ENCODE measurements at places on chromosomes 3 and 15. TPM values are rescaled to one million over a fixed set of nuclear protein-coding genes. Genes with fewer than 3 reads are reported as not detected.

TMEM40 gene
- polyA plus RNA-seq: 0.05 TPM

GPR176 gene
- polyA plus RNA-seq: 21.9 TPM

AHSG gene
- not detected for polyA plus RNA-seq

TCTA gene
- 57.5 TPM for polyA plus RNA-seq

LYZL4 gene
- polyA plus RNA-seq: not detected

NLGN1 gene
- 1.5 TPM for polyA plus RNA-seq

CDCP1 gene
- 2.7 TPM for polyA plus RNA-seq

MCF2L2 gene
- 0.56 TPM for polyA plus RNA-seq

ISG20 gene
- 2.0 TPM for polyA plus RNA-seq

LMAN1L gene
- 0.02 TPM for polyA plus RNA-seq

TUSC7 gene
- not detected for polyA plus RNA-seq

GRCh38 chr3:174002543-174002942 is 605.0 kb downstream of the NLGN1 start:
- H3K4me3 ChIP-seq: no peak overlapping the region
- no peaks in the 10 kb centered on the region for H3K4me1 ChIP-seq
- DNase-seq: no peak
- no peaks in the 10 kb centered on the region for H3K27me3 ChIP-seq
- no peak overlapping the region for H3K27ac ChIP-seq

DNA sequence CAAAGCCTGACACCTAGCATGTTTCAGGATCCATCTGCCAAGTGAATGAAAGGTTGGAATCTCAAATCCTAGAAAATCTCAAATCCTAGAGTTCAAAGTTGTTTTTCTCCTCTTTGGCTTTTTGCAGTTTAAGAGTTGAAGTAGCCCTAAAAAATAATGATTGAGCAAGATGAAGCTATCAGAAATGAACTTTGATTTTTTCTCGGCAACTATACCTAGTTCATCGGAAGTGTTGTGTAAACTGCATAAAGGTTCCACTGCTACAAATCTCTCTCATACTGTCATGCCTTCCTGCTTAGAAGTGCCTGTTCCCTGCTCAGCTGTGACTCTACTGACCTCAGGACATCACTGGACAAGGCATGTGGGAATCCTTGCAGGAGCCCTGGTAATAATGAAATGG is 35.8 kb upstream of the FOXB1 start:
- H3K4me3 ChIP-seq: no peak overlapping the region
- no peak overlapping the region for H3K27ac ChIP-seq
- no peaks in the 10 kb centered on the region for H3K4me1 ChIP-seq
- no peak for DNase-seq
- H3K36me3 ChIP-seq: no peaks in the 10 kb centered on the region
- no peaks in the 10 kb centered on the region for H3K27me3 ChIP-seq

DNA sequence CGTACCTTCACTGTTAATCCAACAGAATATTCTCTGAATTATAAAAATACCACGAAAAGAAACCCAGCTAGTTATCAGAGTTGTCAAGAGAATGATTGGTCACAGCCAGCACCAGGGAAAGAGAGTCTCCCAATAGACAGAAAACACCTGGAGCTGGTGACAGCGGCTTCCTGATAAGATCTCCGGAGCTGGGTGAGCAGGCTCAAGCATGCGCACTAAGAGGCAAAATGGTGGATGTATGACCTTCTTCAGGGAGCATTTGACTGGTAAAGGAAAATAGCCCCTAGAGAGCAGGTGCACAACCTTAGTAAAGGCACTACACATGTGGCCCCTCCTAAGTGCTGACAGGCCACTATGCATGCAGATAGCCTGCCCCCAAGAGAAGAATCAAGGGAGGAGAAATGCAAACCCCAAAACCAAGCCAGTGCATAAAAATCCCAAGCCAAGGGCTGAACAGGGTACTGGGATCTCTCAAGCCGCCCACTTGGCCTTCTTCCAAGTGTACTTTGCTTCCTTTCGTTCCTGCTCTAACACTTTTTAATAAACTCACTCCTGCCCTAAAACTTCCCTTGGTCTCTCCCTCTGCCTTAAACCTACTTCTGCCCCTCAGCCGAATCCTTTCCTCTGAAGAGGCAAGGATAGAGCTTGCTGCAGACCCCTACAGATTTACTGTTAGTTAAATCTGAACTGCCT is 93.2 kb downstream of the UACA start:
- peaks cover 42% of the 10 kb centered on the region for H3K36me3 ChIP-seq
- no peaks in the 10 kb centered on the region for H3K27me3 ChIP-seq
- H3K4me1 ChIP-seq: peaks cover 6% of the 10 kb centered on the region
- H3K27ac ChIP-seq: peak overlapping the region; percentile 47
- no peak overlapping the region for H3K4me3 ChIP-seq

- no peaks in the 10 kb centered on the region for H3K4me1 ChIP-seq
- H3K36me3 ChIP-seq: no peaks in the 10 kb centered on the region
- no peak overlapping the region for H3K27ac ChIP-seq
- no peak overlapping the region for H3K4me3 ChIP-seq
Measured at GRCh38 chr3:120661106-120661905, 20.7 kb downstream of the HGD start.

- no peak for DNase-seq
- no peaks in the 10 kb centered on the region for H3K4me1 ChIP-seq
- H3K27me3 ChIP-seq: no peaks in the 10 kb centered on the region
- H3K36me3 ChIP-seq: no peaks in the 10 kb centered on the region
- H3K27ac ChIP-seq: no peak overlapping the region
- H3K4me3 ChIP-seq: no peak overlapping the region
Measured at GRCh38 chr3:84567796-84568195, 391.0 kb upstream of the CADM2 start.

GRCh38 chr3:42556089-42556632 is 25.6 kb downstream of the SEC22C start:
- no peak overlapping the region for H3K27ac ChIP-seq
- H3K4me1 ChIP-seq: no peaks in the 10 kb centered on the region
- peaks cover 87% of the 10 kb centered on the region for H3K36me3 ChIP-seq
- no peaks in the 10 kb centered on the region for H3K27me3 ChIP-seq

DNA sequence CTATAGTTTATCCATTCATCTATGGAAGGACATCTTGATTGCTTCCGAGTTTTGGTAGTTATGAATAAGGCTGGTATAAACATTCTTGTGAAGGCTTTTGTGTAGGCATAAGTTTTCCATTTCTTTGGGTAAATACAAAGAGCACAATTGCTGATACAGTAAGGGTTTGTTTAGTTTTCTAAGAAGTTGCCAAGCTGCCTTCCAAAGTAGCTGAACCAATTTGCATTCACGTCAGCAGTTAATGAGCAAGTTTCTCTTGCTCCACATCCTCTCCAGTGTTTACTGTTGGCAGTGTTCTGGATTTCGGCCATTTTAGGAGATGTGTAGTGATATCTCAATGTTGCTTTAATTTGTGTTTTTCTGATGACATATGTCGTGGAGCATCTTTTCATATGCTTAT is 34.2 kb downstream of the GABRA5 start:
- DNase-seq: no peak
- H3K27ac ChIP-seq: no peak overlapping the region
- H3K4me1 ChIP-seq: no peaks in the 10 kb centered on the region

DNA sequence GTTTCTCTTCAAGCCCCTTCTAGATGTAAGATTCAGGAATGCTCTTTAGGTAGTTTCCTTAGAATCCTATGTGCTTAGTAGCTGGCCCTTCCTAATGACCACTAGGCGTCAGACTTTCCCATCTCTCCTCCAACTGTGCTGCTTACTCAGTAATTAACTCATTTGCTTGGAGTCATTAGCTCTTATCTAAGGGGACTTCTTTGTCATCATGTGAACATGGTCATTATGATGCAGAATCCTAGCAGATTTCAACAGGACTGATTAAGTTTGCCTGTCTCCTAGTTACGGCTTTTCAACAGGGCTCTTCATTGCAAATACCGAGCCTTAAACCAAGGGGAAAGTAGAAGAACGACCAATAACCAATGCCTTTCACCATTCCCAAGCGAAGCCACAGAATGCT is 46.4 kb downstream of the GJD2 start:
- no peak overlapping the region for H3K27ac ChIP-seq
- H3K27me3 ChIP-seq: 0 out of 2 replicates have a peak, but pooled peaks cover 4% of the 10 kb centered on the region
- H3K4me1 ChIP-seq: 0 out of 2 replicates have a peak, but pooled peaks cover 7% of the 10 kb centered on the region
- no peaks in the 10 kb centered on the region for H3K36me3 ChIP-seq
- DNase-seq: peak; percentile 50

- no peak overlapping the region for H3K4me3 ChIP-seq
- H3K27me3 ChIP-seq: no peaks in the 10 kb centered on the region
- H3K27ac ChIP-seq: no peak overlapping the region
Measured at GRCh38 chr3:129490273-129490675, 38.2 kb upstream of the RHO start.

- H3K4me3 ChIP-seq: no peak overlapping the region
- peaks cover 16% of the 10 kb centered on the region for H3K36me3 ChIP-seq
- peaks cover 49% of the 10 kb centered on the region for H3K4me1 ChIP-seq
- no peak for DNase-seq
- peak overlapping the region; percentile 97 for H3K27ac ChIP-seq
Measured at GRCh38 chr15:90561344-90562244, 31.9 kb downstream of the CRTC3 start.

- no peaks in the 10 kb centered on the region for H3K36me3 ChIP-seq
- DNase-seq: no peak
- H3K27me3 ChIP-seq: no peaks in the 10 kb centered on the region
Measured at GRCh38 chr3:196677931-196678330, 34.1 kb downstream of the CEP19 start.

GRCh38 chr3:186932281-186933181 is 2.2 kb downstream of the ST6GAL1 start:
- H3K27ac ChIP-seq: no peak overlapping the region

DNA sequence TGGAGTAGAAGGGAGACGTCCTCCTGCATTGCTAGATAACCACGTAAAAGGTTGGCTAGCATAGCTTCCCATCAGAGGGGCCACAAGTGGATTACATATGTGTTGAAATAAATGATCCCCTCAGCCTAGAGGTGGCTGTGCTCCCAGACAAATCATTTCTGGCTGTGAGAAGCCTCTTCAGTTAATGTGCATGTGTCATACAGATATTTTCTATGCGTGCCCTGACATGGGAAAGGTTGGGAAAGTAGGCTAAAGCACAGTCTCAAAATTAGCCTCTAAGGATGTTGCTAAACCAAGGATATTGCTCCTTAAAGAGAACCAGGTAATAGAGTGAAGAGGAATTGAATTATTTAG is 17.8 kb downstream of the USP3 start:
- H3K27me3 ChIP-seq: no peaks in the 10 kb centered on the region
- no peak overlapping the region for H3K4me3 ChIP-seq
- no peaks in the 10 kb centered on the region for H3K36me3 ChIP-seq
- no peak overlapping the region for H3K27ac ChIP-seq
- peaks cover 2% of the 10 kb centered on the region for H3K4me1 ChIP-seq

DNA sequence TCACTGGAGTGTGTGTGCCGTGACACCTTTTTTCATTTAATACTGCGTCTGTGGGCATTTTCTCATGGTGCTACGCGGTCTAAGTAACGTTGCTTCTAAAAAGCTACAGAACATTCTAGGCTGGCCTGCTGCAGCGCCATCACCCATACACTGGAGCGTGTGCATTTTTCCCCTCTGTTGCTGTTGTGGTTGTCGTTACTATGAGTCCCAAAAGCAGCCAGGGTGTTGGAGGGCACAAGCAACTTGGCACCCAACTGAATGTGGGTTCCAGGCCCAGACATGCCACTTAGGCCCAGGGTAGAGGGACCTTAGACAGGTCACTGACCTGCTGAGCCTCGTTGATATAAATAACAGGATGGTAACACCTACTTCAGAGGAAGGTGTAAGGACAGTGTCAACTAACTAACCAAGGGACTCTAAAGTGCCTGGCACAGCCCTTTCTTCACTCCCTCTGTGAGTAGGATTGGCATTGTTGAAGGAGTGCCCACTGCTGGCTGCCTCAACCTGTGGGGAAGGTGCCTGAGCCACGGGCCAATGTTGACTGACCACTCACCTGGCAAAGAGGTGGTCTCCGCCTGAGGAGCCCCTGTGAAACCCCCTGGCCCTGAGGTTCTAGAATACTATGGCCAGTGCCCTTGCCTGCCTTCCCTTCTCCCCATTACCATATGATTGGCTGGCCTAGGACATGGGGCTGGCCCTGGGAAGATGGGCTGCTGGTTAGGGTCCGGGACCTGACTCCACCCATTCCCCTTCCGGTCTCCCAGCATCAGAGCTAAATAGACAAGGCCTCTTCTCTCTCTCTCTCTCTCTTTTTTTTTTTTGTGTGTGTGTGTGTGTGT is 3.5 kb downstream of the CSK start:
- no peak overlapping the region for H3K4me3 ChIP-seq
- H3K27ac ChIP-seq: no peak overlapping the region

GRCh38 chr3:36905545-36905944 is 39.3 kb downstream of the TRANK1 start:
- H3K27me3 ChIP-seq: no peaks in the 10 kb centered on the region
- DNase-seq: no peak

GRCh38 chr3:65833761-65834505 is 204.8 kb downstream of the MAGI1 start:
- no peak for DNase-seq
- H3K4me3 ChIP-seq: no peak overlapping the region
- peak overlapping the region; percentile 41 for H3K27ac ChIP-seq
- H3K4me1 ChIP-seq: peaks cover 52% of the 10 kb centered on the region

- H3K4me3 ChIP-seq: no peak overlapping the region
- no peaks in the 10 kb centered on the region for H3K36me3 ChIP-seq
- H3K27ac ChIP-seq: no peak overlapping the region
- no peaks in the 10 kb centered on the region for H3K4me1 ChIP-seq
- H3K27me3 ChIP-seq: no peaks in the 10 kb centered on the region
Measured at GRCh38 chr3:155243512-155243921, 50.0 kb downstream of the STRIT1 start.

DNA sequence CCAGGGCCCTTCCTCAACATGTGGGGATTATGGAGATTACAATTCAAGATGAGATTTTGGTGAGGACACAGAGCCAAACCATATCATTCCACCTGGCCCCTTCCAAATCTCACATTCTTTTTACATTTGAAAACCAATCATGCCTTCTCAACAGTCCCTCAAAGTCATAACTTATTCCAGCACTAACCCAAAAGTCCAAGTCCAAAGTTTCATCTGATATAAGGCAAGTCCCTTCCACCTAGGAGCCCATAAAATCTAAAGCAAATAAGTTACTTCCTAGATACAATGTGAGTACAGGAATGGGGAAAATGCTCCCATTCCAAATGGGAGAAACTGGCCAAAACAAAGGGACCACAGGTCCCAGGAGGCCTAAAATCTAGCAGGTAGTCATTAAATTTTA is 309.5 kb upstream of the SLITRK3 start:
- H3K27me3 ChIP-seq: no peaks in the 10 kb centered on the region
- no peak overlapping the region for H3K27ac ChIP-seq
- H3K36me3 ChIP-seq: no peaks in the 10 kb centered on the region
- no peaks in the 10 kb centered on the region for H3K4me1 ChIP-seq

- no peak for DNase-seq
- H3K4me3 ChIP-seq: no peak overlapping the region
- peaks cover 9% of the 10 kb centered on the region for H3K4me1 ChIP-seq
Measured at GRCh38 chr3:20537234-20537633, 351.2 kb upstream of the SGO1 start.

GRCh38 chr3:170701696-170702678 is 116.1 kb upstream of the SLC7A14 start:
- no peaks in the 10 kb centered on the region for H3K27me3 ChIP-seq
- H3K4me3 ChIP-seq: no peak overlapping the region
- no peak for DNase-seq
- peaks cover 20% of the 10 kb centered on the region for H3K4me1 ChIP-seq
- no peaks in the 10 kb centered on the region for H3K36me3 ChIP-seq

DNA sequence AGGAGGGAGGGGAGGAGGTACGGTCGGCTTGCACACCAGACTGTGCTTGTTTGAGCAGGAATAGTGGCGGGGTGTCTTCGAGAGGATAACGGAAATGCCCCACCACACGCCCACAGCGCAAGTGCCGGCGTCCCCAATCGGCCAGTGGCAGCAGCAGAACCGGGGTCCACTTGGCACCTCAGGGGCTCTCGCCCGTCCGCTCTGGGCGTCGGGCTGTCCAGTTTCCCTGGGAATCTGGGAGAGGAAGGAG is 53.7 kb downstream of the CCDC54 start:
- H3K4me1 ChIP-seq: peaks cover 8% of the 10 kb centered on the region
- no peaks in the 10 kb centered on the region for H3K36me3 ChIP-seq
- no peak for DNase-seq
- H3K4me3 ChIP-seq: peak overlapping the region; percentile 72
- peak overlapping the region; percentile 96 for H3K27ac ChIP-seq
- H3K27me3 ChIP-seq: no peaks in the 10 kb centered on the region
